ENCODE measurements at places on chromosomes 3 and 15.

DNA sequence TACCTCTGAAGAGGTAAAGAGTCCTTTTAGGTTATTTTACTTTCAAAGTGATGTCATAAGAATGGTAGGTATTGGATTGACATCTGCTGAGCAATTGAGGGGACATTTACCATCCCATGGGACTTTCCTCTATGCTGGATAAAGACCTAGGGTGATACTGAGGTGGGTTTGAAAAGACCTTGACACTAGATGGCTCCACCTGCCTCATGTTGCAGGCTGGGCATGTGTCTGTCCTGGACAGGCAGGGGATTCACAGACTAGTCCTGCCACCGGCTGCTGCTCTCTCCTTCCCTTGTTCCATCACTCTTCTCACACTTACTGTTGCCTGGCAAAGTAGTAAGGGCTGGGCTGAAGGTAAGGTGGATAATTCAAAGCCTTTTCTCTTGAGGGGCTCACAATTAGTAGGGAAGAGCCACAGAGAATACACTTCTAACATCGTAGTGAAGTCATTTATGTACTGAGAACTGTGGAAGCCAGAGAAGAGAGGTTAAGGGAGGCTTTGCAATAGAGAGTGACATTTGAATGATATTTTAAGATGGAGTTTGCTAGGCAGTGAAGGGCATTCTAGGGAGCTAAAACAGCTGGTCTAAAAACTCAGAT, 27.7 kb downstream of the TRAK1 start:
- DNase-seq = no peak

GRCh38 chr3:158330870-158331269, 221.0 kb downstream of the RSRC1 start:
- DNase-seq = no peak

GRCh38 chr3:129399895-129400357, 28.5 kb downstream of the EFCAB12 start:
- DNase-seq = no peak

GRCh38 chr3:166351461-166351860, 514.2 kb upstream of the BCHE start:
- DNase-seq = no peak

GRCh38 chr3:46926039-46926438, 48.5 kb downstream of the PTH1R start:
- DNase-seq = no peak

GRCh38 chr15:48596415-48596814, 49.1 kb downstream of the FBN1 start:
- no peak for DNase-seq

DNA sequence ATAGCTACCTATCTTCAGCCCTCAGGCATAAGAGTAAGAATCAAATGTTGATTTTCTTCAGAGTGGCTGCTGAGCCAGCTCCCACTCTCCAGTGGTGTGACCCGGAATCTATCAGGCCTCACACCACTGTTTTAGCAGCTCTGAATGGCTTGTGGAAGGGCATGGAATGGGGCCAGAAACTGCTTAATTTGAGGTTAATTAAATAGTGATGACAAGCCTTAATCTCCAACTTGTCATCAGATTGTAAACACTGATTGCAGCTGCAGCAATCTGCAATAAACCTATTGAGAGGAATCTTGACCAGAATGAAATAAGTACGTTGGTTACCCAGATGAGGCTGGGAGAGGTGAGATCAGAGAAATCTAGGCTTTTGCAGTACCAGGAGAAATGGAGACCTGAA, 317.4 kb downstream of the FHIT start:
- DNase-seq = no peak

GRCh38 chr3:194072097-194072428, 63.9 kb upstream of the HES1 start:
- no peak for DNase-seq
